ENCODE measurements at places on chromosomes 1 and 21.

GRCh38 chr1:26538480-26539412 is 9.2 kb downstream of the RPS6KA1 start:
- DNase-seq, result peak; percentile 55

DNA sequence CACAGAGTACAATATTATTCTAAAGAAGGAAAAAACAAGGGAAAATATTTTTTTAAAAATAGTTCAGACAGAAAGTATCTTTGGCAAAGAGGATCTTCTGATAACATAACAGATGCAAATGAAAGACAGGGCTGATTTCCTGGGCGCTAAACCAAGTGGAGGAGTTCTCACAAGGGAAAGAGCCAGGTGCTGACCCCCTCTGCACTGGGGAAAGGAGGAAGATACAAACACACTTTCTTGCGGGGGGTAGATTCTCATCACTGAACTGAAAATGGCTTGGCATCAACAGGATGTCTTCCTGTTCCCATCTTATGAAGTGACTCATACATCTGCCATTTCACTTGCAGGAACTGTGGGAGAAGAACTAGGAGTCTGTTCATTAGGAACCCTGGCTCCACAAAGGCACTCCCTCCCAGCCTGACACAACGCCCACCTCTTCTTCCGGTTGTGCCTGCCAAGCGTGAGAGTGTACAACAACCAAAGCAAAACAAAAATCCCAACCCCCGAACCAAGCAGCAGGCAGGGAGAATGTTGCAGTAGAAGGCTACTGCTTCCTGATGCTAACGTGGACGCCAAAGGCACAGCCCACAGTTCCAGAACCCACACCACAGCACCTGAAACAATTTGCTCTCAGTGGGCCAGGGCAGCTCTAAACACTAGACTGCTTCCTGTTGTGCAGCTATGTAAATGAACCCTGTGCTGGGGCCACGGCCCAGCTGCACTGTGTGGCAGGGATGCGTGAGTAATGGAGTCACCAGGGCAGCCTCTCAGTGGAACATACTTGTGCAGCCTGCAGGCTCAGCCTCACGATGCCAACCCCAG is 51.0 kb downstream of the GADD45A start:
- peak; percentile 94 for DNase-seq

DNA sequence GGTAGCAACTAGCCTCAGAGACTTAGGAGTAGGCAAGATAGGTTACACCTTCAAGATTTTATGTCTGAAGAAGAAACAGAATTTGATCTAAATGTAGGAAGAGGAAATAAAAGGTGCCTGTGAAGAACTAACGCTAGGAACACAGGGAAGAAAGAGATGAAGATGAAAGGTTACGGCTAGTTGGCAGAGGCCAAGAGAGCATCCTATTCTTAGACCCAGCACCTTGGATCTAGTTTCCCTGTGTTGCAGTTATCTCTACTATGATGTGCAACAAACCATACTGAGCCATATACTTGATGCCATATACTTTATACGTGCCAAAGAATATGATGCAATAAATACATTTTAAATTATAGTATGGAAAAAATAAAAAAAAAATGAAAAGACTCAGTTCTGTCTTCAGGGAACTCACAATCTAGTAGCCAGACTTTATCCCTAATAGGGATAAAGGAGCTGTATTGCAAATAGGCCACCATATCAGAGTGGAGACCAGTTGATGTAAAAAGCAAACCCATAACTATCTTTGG is 181.1 kb downstream of the PBX1 start:
- no peak for DNase-seq

DNA sequence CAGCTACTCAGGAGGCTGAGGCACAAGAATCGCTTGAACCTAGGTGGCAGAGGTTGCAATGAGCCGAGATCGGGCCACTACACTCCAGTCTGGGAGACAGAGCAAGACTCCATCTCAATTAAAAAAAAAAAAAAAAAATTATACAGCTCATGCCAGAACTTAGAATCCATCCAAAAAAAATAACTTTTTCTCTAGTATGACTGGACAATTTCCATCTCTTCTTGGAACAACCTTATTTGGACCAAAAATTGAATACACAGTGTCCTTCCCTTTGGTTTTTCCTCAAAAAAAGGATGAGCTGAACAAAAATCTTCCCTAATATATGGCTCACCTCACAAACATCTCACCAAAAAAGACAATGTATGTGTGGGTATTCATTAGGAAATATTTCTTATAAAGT is 73.7 kb downstream of the TOR3A start:
- DNase-seq, result peak; percentile 14

Measured in fibroblast of skin of right biceps (primary cell).